C1 segment of cervical spinal cord (tissue), 14 donors: ENCODE measurements at places on chromosomes 2 and 18.

- no peak for DNase-seq
Measured at GRCh38 chr2:39867268-39867667, 88.2 kb upstream of the THUMPD2 start.

DNA sequence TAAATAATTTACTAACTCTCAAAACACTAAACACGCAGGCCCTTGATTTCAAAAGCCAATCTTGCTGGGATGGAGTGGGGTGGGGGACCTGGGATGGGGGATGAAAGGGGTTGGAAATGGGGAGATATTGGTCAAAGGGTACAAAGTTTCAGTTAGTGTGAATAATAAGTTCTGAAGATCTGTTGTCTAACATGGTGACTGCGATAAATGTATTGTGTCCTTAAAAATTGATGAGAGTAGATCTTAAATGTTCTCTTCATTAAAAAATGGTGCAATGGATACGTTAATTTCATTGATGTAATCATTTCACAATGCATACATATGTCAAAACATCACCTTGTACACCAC, 505 bp upstream of the ACYP2 start:
- no peak for DNase-seq

DNA sequence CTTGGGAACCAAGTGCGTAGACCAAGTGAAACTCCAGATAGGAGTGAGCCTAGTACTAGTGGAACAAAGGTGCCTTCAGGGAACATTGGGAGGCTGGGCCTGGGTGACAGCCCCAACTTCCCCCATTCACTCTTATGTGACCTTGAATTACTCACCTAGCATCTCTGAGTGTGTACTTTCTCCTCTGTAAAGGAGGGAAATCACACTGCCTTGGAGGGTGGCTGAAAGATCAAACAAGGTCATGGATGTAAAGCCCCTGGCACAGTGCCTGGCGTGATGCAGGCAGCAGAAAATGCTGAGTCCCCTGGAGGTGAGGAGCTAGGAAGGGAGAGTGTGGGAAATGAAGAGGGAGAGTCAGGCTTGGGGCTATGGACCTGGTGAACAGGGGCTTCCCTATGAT, 45.9 kb downstream of the MARCO start:
- DNase-seq: no peak

- DNase-seq: no peak
Measured at GRCh38 chr2:161710131-161710915, 86.1 kb downstream of the SLC4A10 start.

DNA sequence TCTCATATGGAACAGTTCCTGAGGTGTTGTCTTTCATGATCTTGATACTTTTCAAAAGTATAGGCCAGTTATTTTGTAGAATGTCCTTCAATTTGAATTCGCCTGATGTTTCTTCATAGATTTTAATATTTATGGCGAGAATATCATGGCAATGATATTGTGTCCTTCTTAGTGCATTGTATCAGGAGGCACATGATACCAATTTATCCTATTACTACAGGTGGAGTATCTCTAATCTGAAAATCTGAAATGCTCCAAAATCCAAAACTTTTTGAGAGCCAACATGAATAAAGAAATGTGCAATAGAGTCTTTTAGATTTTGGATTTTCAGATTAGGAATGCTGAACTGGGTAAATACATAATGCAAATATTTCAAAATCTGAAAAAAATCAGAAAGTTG, 216.6 kb upstream of the LYPD1 start:
- DNase-seq: no peak

DNA sequence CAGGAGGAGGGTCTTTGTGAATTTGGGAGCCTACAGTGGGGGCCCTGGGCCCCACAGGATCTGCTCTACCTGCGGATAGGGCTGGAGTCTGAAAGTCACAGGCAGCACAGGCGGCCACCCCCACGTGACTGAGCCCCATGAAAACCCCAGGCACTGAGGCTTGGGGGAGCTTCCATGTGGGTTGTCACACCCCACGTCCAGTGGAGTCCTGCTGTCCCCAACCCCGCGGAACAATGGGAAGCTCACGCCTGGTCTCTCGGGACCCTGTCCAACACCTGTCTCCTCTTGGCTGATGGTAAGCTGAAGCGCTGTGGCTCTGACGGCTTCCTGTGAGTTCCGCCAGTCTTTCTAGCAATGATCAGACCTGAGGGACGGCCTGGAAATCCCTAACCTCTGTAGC, 85.8 kb downstream of the PTGR3 start:
- no peak for DNase-seq

DNA sequence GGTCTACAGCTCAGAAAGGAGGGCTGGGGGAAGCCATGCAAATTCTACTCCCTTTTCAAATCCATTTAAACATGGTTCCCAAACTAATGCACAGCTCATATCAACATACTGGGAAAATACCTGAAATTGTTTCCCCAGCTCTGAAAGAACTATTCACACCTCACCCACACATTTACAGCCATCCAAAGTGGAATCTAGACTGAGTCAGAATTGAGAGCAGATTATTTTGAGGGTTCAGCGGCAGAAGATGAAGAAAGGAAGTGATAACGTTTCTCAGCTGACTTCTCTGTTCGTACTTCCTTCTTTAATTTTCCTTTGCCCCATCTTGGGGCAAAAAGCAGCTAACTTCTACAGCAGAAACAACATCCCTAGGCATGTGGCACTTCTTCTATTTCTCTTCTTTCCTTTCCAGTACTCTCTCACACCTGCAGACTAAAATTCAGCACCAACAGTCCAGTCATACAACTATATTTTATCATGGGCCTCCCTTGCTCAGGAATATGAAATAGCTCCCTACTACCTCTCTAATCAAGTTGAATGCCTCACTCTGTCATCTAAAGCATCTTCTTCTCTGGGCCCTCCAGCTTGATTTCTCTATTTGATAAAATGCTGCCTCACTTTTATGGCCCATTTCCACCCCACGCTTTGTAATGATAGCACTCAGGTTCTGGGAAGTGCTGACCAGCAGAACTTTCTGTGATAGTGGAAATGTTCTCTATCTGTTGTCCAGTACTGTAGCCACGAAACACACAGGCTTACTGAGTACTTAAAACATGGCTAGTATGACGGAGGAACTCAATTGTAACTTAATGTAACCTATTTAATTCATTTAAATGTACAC, 35.9 kb downstream of the ARHGAP25 start:
- DNase-seq: no peak

GRCh38 chr2:241798081-241798630, 10.8 kb upstream of the NEU4 start:
- DNase-seq: no peak
